ENCODE measurements at places on chromosomes 3 and 15.

DNA sequence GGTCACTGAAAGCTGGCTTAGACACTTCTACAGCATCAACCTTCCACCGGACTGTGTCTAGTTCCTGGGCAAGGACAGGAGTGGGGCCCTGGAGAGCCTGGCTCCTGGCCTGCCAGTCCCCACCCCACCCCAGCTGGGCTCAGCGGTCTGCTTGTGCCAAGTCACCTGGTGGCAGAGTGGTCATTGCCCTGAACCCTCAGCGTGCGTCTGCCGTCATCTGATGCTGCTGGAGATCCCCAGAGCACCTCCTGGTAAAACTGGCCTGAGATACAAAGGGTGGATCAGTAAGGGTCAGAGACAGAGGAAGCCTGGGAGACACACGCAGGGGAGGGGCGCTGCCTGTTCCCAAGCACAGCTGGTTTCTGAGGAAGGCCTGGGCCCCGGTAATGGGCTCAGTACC is 16.7 kb downstream of the ITIH4 start:
- DNase-seq = no peak

DNA sequence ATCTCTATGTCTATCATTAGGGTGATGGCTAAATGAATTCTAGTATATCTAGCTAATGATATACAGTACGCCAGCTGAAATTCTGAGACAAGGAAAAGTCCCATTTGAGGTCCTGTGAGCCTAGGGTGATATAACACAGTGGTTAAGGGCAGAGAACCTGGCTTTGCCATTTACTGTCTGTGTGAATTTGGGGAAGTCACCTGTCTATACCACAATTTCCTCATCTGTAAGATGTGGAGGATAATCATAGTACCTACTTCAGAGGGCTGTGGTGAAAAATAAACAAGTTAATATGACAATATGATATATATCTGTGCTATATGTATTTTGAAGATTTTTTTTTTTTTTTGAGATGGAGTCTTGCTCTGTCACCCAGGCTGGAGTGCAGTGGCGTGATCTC is 9.8 kb upstream of the ANKDD1A start:
- no peak for DNase-seq

DNA sequence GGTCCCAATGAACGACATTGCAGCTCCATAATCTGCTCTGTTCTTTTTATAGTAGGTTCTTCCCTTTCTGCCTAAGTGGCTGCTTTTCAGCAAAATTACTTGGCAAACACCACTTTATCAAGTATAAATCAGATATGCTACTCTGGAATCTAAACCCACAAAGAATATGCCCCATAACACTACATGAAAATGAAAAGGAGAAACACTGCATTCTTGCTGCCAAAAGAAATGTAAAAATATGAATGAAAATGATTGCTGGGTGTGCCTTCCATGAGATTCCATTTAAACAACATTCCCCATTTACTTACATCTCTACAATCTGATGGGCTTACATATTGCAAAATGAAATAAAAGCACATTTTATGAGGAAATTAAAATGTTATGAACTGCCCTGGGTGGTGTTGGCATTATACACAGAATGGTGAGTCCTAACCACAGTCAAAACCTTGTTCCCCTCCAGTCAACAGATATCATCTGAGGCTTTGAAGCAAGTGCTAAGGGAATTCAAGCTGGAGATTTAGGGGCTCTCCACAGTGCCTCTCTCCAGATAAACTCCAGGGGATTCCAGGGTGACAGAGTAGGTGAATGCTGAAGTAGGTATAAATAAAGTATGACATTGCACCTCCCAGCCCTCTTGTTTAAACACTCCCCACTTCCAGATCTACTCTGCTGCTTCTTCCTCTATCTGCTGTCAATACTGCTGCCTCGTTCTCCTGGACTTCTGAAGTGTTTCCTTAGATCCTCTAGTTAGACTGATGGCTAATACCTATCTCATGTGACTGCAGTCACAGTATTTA is 136.5 kb downstream of the RORA start:
- DNase-seq = no peak

- DNase-seq = no peak
Observed at GRCh38 chr3:37999836-38000235, 9.2 kb downstream of the VILL start.

- DNase-seq = no peak
Observed at GRCh38 chr3:94162700-94163099, 99.8 kb downstream of the NSUN3 start.

- no peak for DNase-seq
Observed at GRCh38 chr3:106326941-106327695, 458.3 kb upstream of the CBLB start.

DNA sequence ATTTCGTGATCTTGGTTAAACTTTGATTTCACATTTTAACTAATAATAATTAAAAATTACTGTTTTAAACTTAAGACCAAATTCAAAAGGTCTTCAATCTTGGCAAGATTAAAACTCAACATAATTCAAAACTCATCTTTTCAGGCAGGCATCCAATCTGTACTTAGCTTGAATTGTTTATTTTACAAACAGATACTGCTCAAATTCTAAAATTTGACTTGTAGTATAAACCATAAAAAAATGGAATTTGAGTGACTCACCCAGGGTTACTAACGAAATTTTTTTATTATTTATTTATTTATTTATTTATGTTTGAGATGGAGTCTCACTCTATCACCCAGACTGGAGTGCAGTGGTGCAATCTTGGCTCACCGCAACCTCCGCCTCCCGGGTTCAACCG is 64.4 kb downstream of the GAP43 start:
- no peak for DNase-seq

- DNase-seq = no peak
Observed at GRCh38 chr3:47250309-47251060, 32.1 kb downstream of the KIF9 start.

DNA sequence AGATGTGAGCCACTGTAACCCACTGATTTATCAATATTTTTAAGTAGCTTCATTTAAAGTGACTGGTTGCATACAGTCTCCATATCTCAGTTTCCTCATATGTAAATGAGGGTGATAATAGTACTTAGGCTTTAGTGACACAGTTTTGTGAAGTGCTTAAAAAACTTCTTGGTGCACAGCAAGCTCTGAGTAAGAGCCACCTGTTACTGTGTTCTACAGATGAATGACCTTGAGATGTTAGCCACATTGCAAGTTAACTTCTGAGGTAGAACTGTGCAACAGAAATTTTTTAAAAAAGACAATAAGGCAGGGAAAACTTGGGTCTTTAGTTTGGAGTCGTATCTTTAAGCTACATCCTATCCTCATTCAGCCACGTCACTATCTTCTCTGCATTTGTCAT is 43.1 kb downstream of the PCCB start:
- DNase-seq = no peak

DNA sequence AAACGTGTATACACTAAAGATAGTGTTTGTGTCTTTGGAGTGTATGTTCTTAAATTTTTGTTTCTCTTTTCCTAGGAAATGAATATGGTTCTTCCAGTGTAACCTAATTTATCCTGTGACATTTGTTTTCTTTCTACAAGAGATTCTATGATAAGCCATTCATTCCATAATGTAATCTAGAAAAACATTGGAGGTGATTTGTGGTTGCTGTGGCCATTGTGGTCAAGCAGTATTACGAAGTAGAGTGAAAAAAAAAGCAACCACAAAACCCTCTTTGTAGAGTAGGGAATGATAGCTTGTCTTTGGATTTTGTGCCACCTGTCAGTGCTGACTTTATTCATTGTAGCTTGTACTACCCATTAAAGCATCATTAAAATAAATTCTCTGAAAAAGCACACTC is 1209.6 kb downstream of the ZPLD1 start:
- DNase-seq = no peak

- no peak for DNase-seq
Observed at GRCh38 chr3:190870127-190870526, 7.6 kb upstream of the GMNC start.

GRCh38 chr15:51103330-51103729 is 8.6 kb upstream of the TNFAIP8L3 start:
- no peak for DNase-seq

DNA sequence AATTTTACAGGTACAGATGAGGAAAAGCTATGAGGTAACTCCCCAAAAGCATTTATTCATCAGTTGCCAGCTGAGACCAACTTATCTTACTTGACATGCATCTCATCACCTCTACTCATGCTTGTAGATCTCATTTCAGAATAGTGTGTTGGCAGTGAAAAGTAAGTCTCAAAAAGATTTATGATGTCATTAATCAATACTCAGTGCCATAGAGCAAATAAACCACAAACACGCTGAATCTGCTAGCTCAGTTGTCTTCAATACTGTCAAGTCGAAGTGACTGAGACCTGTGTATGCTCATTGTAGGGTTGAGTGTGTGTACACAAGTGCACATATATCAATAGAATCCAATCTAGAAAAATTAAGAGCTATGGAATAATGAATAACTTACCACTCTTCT is 413.5 kb downstream of the CNTN3 start:
- no peak for DNase-seq

DNA sequence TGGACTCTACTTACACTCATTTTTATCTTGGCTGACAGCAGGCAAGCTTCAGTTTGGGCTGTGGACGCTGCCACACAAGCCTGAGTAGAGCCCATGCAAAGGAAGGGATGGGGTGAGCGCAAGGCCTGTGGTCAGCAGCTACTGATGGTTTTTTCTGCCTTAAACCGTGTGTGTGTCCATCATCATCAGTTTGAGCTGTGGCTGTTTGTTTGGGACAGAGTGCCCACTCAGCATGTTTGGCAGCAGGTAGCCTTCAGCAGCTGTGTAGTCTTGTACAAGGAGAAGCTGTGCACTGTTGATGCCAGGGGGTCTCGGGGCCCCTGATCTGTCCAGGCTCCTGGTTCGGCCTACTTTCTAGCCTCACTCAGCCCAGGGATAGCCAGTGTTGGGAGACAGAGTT is 3.5 kb downstream of the RBM15B start:
- DNase-seq = no peak

DNA sequence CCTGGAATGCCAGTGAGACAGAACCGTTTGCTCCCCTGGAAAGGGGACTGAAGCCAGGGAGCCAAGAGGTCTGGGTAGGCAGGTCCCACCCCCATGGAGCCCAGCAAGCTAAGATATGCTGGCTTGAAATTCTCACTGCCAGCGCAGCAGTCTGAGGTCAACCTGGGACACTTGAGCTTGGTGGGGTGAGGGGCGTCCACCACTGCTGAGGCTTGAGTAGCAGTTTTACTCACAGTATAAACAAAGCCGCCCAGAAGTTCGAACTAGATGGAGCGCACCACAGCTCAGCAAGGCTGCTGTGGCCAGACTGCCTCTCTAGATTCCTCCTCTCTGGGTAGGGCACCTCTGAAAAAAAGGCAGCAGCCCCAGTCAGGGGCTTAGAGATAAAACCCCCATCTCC is 33.6 kb downstream of the CEP70 start:
- DNase-seq = no peak

DNA sequence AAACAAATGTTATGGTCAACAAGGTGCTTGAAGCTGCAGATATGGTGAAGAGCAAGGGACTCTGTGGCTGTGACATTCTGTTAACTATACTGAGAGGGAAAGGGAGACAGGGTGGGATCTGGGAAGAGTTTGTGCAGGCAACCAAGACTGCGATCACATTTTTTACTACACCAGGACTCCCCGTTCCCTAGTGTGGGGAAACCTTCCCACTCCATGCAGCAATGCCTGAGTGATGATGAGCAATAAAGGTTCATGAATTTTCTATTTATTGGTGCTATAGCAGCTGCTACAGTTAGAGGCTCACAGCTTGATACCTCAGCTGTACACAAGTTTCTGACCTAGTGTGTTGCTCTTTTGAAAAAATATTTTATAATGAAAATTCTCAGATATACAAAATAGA is 160.9 kb upstream of the SGO1 start:
- no peak for DNase-seq

DNA sequence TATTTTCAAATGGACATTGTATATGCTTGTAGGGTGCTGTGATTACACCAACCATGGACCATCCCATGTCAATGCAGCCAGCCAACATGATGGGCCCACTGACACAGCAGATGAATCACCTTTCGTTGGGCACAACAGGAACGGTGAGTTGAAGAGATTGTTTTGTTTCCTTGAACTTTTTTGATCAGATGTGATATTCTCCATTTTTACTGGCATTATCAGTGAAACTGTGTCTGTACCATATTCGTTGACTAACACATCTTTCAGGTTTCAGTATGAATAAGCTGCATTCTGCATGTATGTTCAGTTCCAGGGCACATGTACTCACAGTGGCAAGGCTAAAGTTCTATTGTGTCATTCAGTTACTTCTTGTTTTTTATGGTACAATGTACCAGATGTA is 655.2 kb downstream of the RBMS3 start:
- DNase-seq = no peak

DNA sequence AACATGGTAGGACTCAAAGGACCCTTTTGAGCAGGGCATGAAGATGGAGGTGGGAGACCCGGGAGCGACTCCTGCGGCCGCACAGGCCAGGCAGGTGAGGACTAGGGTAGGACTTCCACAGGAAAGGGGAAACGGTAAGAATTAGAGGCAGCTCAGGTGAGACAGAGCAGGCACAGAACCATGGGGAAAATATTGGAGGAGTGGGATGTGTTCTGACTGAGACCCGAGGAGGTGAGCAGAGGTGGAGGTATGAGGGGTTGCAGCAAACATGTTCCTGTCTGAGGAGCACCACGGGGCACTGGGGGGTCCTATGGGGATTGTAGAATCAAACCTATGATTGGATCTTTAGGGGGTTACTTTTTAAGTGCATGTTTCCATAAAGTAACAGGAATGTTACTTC is 1.4 kb upstream of the ISG20 start:
- no peak for DNase-seq

- DNase-seq = no peak
Observed at GRCh38 chr3:61778095-61778494, 216.7 kb downstream of the PTPRG start.

DNA sequence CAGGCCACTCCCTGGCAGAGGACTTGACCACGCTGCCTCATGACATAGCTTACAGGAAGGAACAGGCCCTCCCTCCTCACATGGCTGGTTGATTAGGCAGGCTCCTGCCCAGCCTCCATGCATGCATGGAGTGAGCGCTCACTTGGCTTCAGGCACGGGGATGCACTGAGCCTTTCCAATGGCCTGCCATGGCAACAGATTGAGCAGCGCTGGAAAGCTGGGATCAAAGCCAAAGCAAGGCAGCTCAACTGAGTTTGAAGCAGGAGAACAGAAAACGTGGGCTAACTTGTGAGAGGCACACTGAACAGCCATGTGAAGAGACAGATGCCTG is 5.9 kb upstream of the GRAMD2A start:
- DNase-seq = no peak

- DNase-seq = no peak
Observed at GRCh38 chr3:123411340-123412040, 37.4 kb downstream of the ADCY5 start.

- DNase-seq = no peak
Observed at GRCh38 chr3:111072031-111072921, 660 bp downstream of the NECTIN3 start.

GRCh38 chr3:124759666-124760401 is 29.6 kb downstream of the UMPS start:
- DNase-seq = no peak

GRCh38 chr3:23913873-23914743 is 2.7 kb downstream of the NKIRAS1 start:
- DNase-seq = no peak
